ENCODE measurements at places on chromosomes 7 and 10.

GRCh38 chr10:123864923-123865322, 26.7 kb downstream of the CPXM2 start:
- no peak for DNase-seq

GRCh38 chr7:95925236-95925635, 152.9 kb downstream of the DYNC1I1 start:
- DNase-seq = no peak

DNA sequence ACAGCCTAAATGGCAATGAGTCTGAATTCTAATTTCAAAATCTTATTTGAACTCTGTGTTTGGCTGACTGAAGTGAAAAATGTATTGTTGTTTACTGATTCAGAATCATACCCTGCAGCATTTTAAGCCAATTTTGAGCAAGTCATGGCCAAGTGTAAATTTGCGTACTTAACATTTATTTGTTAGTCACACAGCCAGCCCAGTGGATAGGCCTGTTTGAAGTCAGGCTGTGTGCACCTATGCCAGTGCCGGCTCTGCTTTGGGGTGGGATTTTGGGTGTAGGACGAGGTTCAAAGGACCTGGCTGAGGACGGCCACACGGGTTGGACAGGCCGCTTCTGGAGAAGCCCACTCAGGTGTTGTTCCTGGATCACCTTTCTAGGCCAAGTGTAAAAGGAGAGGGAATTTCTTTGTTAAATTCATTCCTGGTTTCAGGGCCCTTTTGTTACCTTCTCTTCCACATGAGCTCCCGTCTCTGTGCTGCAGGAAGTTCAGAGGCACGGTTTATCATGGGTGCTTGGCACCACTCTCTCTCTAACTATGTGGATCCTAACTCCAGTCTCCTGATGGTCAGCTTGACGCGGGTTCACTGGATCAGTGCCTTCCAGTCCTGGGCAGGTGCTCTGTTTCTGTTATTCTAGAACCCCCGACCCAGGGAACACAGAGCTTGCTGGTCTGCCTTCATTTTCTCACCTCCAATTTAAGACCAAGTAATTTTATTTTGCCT, 84.7 kb downstream of the CCNY start:
- DNase-seq = no peak

DNA sequence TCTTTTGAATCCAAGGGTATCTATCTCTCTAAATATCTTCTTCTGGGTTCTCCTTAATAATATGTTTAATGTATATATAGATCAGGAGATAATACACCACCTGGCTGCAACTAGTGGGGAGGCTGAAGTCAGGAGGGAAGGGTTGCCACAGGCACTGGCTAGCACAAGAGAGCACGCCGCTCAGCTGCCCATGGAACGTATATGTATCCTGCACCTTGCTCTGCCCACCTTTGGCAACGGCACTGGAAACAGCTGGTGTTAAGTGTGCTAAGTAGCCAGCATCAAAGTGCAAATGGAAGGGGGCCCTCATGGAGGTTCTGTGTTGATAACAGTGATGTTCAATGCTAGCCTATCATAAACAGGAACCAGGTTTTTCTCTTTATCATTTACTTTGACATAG, 49.8 kb upstream of the FAM133B start:
- no peak for DNase-seq

DNA sequence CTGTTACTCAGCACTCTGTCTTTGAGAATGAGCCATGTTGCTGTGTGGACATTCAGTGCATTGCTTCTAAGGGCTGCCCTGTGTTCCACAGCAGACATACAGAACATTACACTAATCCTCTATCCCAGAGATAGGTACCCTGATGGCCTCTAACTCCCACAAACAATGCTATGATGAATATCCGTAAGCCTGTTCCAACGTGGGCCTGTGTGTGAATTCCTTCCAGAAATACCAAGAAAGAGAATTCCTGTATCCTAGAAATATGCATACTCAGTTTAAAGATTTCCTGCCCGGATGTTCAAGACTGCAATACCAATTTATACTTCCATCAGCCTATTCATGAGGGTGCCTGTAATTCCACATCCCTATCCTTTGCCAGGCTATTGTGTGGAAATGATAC, 21.3 kb upstream of the ST8SIA6 start:
- DNase-seq = no peak

- DNase-seq = no peak
Observed at GRCh38 chr7:25025218-25025671, 45.3 kb upstream of the OSBPL3 start.

- no peak for DNase-seq
Observed at GRCh38 chr10:43220657-43221418, 46.0 kb downstream of the RASGEF1A start.

- DNase-seq = no peak
Observed at GRCh38 chr10:127524908-127525665, 24.0 kb upstream of the NPS start.

DNA sequence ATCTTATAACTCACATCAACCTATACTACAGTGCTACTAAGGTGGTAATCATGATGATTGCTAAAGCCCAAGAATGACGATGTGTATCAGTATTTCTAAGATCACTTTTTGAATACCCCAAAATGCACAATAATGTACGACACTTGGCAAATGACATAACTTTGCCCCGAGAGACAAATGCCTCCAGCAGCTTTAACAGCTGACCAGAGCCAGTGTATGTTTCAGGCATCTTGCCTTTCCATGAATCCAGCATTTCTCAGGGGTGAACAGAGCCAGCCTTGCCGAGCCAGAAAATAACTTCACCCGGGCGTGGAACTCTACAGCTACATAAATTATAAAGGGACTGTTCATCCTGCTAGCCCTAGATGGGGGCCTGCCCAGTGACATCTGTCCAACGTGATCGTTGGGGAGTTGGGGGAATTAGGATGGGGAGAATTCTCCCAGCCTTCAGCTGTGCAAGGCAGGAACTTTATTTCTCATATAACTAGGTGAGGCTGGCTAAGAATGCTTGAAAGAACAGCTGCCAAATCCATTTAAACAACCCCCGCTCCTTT, 1.8 kb downstream of the IGFBP3 start:
- no peak for DNase-seq

- DNase-seq = no peak
Observed at GRCh38 chr7:139730746-139731612, 46.8 kb downstream of the HIPK2 start.

DNA sequence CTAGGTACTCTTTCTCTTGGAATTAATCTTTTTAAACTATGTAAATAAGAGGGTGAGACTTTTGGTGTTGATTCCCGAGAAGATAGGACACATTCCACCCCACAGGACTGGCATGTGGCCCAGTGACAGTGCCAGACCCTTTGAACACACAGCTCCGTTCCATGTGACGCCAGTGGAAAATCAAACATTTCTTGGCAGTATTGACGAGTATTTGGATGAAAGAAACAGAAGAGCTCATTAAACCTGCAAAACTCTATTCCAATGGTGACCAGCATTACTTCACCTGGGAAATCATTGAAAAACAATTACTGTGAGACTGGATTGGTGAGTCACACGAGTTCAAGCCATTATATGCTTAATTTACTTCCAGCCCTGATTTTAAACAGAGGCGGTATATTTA, 25.8 kb downstream of the AKR1E2 start:
- DNase-seq = no peak

- DNase-seq = no peak
Observed at GRCh38 chr10:77357185-77357584, 280.4 kb downstream of the KCNMA1 start.

GRCh38 chr10:102781921-102782557, 38.3 kb downstream of the WBP1L start:
- no peak for DNase-seq

- no peak for DNase-seq
Observed at GRCh38 chr7:113100121-113100603, 13.5 kb upstream of the GPR85 start.

- no peak for DNase-seq
Observed at GRCh38 chr10:93992400-93993030, 1.2 kb upstream of the PLCE1 start.

GRCh38 chr7:128809363-128809762, 17.6 kb downstream of the CCDC136 start:
- no peak for DNase-seq

DNA sequence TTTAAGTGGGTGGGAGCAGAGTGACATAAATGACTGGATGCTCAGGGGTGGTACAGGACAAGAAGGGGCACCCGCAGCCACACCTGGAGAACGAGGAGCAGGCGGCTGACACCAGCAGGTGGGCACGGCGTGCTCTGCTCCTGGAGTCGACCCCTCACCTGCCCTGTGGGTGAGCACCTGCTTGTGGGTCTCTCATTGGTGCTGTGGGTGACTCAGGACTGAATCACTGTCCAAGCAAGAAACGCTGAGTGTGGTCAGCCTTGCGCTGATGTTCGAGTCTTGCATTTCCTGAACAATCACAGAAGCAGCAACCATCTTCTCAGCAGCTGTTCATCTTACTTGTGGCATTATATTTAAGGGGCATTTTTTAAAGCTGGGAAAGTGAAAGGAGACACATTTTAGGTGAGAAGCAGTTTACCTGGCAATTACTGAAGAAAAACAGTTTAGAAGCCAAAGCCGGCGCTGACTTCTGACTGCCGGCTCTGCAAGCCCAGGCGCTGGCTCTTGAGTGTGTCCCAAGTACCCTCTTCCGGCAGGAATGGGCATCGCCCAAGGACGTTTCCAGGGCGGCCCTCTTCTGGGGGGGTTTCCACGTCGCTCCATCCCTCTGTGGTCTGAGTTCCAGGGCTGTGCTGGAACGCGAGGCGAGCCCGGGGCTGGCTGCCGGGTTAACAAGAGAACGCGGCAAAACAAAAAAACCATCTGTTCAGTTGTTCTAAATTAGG, 145.2 kb upstream of the PFKP start:
- DNase-seq = no peak

DNA sequence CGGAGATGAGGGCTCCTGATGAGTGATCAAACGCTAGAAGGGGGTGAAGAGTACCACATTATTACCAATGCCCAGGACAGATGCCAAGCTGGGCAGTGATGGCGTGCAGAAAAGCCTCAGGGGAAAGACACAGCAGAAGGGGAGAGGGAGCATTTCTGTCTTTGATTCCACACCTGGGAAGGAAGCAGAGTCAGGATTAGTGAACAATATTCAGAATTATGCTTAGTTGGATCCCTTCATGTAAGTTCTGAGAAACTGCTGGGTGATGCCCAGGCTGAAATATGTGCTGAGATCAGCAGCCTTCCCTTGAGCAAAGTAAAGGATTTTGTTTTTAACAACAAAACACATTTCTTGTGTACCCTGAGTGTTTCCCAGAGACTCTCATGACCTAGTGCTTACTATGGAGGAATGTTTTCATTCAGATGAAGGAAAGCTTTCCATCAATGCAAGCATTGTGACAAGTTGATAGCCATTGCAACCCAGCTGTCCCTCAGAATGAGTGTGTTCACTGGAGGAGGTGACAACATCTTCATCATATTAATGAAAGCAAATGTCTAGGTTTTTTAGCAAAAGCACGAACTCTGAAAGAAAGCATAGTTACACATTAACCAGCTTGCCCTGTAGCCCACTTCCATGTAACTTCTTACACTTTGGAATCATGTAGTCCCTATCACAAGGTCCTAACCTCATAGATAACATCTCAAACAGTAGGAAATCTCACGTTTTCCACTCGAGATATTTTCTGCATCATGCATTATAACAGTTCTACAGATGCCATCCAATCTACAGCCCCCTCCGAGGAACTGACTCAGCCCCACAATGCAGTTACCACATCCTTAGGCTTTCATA, 23.8 kb upstream of the AKR1C1 start:
- DNase-seq = no peak

GRCh38 chr7:131529179-131529578, 27.2 kb downstream of the PODXL start:
- no peak for DNase-seq

GRCh38 chr10:47027108-47027783, 116.0 kb downstream of the PTPN20 start:
- DNase-seq = no peak

DNA sequence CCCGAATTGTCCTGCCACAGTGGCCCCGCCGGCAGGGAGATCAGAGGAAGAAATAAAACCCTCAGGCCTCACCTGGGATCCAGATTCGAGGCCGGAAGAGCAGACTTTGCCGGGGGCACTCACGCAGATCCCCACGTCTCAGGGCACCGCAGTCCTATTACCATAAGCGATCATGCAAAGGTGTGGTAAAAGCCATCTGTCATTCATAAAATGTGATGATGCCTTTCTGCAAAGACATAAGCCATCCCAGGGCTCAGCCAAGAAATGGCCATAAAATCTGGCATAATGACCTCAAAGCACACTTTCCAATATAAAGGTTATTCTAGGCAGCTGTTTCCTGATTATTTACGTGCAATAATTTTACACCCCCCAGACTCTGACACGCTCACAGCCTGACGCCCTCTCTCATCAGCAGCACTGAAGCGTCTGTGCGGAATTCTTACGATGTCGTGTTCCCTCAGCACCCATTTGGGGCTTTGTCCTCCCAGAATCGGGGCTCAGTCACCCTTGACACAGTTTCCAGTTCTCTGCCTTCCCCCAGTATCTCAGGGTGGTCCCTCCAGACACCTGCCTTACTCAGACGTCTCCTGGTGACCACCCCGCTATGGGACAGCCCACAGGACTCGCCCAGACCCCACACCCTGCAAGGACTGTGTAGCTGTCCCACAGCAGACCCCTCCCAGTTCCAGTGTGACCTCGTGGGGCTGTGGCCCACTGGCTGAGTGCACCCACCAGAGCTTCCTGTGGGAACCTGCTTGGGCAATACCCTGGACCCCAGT, 74.3 kb upstream of the FAM20C start:
- no peak for DNase-seq

DNA sequence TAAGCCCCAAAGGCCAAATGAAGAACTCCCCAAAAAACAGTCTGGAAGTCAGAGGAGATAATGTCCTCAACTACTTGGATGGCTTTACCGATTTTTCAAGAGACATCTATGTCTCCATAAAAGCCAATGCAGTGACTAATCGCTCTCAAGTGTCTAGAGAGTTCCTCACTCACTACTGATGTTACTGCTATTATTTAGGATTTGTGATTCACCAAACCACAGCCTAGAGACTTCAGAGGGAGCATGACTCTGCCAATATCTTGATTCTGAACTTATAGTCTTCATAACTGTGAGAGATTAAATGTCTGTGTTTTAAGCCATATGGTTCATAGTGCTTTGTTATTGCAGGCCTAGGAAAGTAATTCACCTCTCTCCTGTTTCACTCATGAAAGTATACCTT, 160.2 kb downstream of the IPMK start:
- no peak for DNase-seq

GRCh38 chr10:47038881-47039561, 127.8 kb downstream of the PTPN20 start:
- no peak for DNase-seq

DNA sequence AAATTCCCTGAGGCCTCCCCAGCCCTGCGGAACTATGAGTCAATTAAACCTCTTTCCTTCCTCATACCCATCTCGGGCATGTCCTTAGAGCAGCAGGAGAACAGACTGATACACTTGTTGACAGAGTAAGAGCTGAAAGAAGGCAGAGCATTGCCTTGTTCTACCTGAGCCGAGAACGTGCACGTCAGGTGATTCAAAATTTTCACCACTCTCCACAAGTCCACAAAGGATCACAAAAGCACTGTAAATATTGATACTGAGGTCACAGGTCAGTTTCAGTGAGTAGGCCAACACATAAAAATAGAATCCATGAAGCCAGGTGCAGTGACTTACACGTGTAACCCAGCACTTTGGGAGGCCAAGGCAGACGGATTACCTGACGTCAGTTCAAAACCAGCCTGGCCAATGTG, 27.8 kb downstream of the DCLRE1C start:
- DNase-seq = no peak
